ENCODE measurements at places on chromosomes 12 and 14.

DNA sequence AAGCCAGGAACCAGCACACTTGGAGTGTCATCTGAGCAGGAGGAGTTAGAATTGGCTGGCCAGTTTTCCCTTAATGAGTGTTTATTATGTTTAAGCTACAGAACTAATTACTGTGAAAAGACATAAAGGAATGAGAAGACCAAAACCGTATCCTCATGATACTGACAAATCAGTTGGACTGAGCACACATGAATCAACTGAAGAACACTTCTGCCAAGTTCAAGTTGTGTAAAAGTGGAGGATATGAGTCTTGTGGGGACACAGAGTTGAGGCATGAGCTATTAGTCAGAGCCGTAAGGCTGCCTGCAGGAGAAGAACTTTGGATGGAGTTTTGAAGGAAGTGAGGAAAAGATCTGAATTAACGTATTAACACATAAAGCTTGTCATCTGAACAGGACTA lies 43.1 kb downstream of the HMGA2 start:
- DNase-seq: peak; percentile 87

- DNase-seq: no peak
Measured at GRCh38 chr14:96826818-96827217, 29.6 kb downstream of the VRK1 start.

- DNase-seq: no peak
Measured at GRCh38 chr12:58156697-58157096, 215.3 kb downstream of the ATP23 start.

DNA sequence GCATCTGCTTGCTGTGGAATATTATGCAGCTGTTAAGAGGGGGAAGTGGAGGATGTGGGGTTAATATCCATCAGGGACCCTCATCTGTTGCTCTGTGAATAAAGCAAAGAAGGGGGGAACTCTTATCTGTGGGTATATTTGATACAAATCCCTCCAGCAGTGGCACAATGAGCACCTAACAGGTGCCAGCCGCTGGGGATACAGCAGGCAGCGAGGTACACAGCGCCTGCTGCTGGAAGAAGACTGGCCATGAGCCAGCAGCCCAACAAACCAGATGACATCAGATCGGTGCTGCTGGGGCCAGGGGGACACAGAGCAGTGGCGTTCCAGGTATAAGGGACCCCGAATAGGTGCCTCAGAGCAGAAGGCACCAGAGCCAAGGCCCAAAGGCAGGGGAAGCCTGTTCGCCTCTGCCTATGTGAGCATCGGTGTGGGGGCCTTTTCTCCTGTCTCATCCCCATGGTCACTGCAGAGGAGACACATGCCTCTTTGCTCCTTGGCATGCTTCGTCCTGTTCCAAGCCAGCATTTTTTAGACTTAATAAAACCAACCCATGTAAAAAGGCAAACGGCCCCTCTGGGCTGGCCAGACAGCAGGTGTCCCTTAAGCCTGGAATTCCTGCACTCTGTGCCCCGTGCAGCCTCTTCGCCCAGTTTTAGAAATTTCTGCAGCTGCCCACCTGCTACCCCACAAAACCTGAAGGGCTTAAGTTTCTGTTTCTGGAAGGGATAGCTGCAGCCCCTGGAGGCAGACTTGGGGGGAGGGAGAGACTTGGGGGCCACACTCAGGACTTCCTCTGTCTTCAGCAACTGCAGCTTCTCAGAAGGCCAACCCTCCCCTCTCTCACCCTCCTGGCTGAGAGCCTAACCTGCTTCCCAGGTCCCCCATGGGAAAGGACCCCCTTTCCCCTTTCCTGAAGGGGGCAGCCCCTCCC lies 1.6 kb upstream of the CKB start:
- DNase-seq: no peak

GRCh38 chr12:3241621-3242020 lies 164.4 kb downstream of the TSPAN9 start:
- DNase-seq: no peak

GRCh38 chr14:49582113-49582977 lies 3.8 kb downstream of the RPS29 start:
- DNase-seq: no peak

DNA sequence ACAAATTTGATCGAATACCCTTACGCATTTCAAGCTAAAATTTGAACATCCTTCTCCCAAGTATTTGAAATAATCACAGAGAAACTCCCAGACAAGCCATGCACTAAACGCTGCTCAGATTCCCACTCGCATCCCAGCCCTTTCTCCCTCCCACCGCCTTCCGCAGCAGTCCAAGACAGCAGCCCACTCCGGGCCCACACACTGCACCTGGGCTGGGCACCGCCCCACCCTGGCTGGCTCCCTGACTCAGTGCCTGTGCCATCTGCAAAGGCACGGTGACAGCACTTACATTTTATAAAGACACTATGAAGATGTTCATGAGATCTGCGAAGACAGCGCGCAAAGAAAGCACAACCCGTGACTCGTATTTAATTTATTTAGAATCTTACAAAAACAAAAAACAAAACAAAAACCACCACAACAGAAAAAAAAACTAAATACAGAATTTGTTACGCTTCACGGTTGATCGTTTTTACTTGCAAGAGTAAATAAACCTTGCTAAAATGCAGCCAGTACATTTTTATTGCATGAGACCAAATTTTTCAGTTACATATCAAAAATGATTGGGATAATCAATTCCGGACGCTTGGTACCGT lies 17.2 kb upstream of the CDK2AP1 start:
- DNase-seq: no peak

- DNase-seq: no peak
Measured at GRCh38 chr12:99260456-99260996, 387.0 kb upstream of the GARIN6 start.

GRCh38 chr14:98120831-98121464 lies 1151.0 kb downstream of the BCL11B start:
- no peak for DNase-seq

DNA sequence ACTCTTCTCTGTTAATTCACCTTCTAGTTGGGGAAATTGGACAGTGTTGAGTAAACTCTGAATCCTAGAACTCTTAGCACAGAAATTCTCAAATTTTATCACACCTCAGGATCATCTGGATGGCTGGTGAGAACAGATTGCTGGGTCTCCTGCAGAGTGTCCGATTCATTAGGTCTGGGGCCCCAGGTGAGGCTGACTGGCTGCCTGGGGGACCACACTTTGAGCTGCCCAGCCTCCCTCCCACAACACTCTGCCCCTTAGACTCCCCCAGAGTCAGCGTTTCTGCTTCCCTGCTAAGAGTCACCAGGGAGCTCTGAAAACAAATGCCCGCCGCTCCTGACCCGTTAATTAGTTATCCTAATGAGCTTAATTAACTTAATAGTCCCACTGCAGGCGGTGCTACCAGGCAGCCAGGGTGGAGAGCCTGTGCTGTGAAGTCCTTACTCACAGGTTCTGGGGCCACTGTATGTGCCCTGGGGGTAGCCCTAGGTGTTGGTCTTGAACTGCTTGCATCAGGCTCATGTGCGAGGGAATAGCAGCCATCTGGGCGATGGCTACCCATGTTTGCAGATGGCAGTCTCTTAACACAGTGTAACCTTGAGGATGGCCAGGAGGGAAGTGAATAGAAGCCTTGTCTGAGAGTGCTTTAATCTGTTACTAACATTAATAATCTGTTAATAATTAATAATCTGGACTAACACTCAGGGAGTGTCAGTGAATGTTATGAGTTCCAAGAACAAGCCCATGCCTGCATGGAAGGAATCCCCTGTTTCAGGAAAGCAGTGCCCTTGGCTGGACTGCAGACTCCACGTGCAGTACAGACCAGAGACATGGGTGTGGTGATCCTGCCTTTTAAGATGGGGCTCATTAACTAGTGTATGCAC lies 35.6 kb downstream of the AACS start:
- no peak for DNase-seq

DNA sequence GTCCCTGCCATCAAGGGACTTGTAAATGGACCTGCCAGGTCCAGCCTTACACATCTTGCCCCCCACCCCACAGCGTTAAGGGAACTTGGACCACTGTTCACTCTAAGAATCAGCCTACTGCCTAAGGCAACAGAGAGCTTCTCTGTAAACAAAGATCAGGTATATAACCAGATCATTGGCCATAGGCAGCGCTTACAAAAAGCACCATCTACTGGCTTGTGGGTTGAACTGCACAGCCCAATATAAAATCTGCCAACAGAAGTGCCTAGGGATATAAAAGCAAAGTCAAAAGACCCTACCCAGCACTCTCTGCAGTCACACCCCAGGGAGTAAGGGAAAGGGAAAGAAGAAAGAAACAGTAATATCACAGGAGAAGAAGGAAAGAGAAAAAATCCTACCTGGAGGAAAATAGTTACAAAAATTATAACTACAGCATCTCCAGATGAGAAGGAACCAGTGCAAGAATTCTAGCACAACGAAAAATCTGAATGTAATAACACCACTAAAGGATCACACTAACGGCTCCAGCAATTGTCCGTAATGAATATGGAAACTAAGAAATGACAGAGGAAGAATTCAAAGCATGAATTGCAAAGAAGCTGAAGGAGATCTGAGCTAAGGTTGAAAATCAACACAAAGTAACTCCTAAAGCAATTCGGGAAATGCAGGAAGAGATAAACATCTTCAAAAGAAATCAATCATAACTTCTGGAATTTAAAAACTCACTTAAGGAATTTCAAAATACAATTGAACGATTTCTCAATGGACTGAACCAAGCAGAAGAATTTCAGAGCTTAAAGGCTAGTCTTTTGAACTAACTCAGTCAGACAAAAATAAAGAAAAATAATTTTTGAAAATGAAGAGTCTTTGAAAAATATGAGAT lies 95.2 kb upstream of the PCED1B start:
- DNase-seq: no peak

- DNase-seq: no peak
Measured at GRCh38 chr14:99541677-99542470, 60.7 kb downstream of the CCNK start.

DNA sequence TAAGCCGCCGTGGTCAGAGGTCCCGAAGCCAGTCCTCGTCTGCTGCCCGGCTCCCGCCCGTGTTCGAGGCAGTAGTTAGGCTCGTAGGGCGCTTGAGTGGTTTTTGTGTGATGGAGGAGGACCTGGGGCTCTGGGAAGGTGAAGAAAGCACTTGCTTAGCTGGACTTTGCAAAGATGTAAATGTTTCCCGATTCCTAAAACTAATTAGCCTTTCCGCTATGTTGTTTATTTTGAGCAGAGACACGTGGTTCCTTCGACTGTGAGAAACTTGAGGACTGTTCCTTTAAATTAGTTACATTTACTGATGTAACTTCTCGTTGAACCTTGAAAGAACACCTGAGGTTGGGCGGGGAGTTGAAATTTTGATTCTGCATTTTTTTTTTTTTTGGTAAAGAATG lies 33.9 kb downstream of the MIA2 start:
- DNase-seq: no peak

- no peak for DNase-seq
Measured at GRCh38 chr12:69579029-69579428, 6.2 kb upstream of the CCT2 start.

DNA sequence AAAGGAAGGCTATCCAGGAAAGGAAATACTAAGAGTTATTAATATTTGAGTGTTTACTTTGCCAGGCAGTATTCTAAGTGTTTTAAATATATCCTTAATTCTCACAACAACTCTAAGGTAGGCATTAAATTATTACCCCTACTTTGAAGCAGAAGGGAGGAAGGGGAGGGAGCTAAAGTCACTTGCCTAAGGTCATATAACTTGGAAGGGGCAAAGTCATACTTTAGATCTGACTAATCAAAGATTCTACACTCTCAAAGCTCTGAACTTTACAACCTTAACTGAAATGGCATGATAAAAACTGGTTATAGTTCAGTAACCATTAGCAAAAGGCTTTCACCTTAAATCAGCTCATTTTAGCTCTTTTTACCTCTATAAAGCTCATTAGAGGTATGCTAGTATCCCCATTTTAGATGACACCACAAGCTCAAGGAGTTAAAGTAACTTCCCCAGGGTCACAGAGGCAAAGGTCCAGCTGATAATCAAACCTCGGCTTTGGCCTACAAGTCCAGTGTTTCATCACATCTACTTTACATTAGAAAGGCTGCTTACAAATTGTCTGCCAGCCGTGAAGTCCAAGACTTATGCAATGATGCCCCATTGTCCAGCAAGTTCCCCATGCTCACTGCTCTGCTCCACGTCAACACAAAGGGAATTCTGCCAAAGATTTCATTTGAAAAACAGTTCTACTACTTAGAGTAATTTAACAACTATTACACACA lies 223.9 kb downstream of the MED13L start:
- peak; percentile 75 for DNase-seq

- no peak for DNase-seq
Measured at GRCh38 chr14:86708846-86709339, 1178.9 kb downstream of the FLRT2 start.

DNA sequence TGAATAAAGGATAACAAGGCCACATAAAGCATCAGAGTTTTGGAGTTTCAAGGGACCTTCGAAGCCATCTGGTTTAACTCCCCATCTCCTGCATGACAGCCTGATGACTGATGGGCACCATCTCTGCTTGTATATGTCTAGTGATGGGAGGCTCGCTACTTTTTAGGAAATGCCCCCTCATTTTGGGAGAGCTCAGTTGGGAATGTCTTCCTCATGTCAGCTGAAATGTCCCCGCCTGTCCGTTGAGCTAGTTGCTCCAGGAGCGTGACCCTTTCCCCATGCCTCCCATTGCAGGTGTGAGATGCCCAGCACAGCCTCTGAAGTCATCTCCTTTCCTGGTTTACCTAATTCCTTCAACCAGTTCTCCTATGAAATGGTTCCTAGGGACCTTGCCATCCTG lies 69.6 kb upstream of the CAPRIN2 start:
- no peak for DNase-seq

GRCh38 chr12:26768611-26769603 lies 64.1 kb downstream of the ITPR2 start:
- no peak for DNase-seq

- DNase-seq: no peak
Measured at GRCh38 chr12:47087088-47087688, 7.4 kb upstream of the AMIGO2 start.

DNA sequence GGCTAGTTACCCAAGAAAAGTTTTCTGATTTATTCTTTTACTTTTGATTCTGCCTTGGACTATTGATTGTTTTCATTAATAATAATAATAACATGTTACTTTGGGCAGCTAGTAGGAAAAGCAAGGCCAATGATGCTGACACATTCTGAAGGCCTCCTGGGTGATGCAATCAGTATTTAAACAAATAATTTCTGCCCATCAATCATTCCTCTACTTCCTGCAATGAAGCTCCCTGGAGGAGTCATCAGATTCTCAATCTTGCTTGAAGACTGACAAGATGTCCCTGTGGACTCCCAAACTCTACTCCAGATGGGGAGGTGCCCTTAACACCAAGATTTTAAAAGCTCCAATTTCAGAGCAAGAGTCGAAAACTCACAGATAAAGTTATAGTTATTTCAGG lies at the start of gene SPX:
SPX (plus strand) TSS at position 244 of the 400 bp plus-strand sequence. CDS start 177 bp downstream, outside the sequence.
- no peak for DNase-seq

- no peak for DNase-seq
Measured at GRCh38 chr14:104093366-104094055, 8.0 kb downstream of the ASPG start.
